ENCODE measurements at places on chromosomes 2 and 18. TPM values are rescaled to one million over a fixed set of nuclear protein-coding genes. Genes with fewer than 3 reads are reported as not detected.

The CCDC85A gene
- total RNA-seq, result not detected

The SERPINB12 gene
- total RNA-seq, result not detected

The TDRD15 gene
- total RNA-seq, result not detected

The SLC4A1AP gene
- 28.2 TPM for total RNA-seq

The MPHOSPH10 gene
- 24.2 TPM for total RNA-seq

The PSMG2 gene
- total RNA-seq, result 106 TPM

The NEU2 gene
- total RNA-seq, result not detected

All from activated CD8-positive, alpha-beta memory T cell treated with anti-CD3 and anti-CD28 coated beads, Interleukin-2, amount 10 ng/mL, durations not matched to agents 7 days and 5 days (primary cell).